ENCODE measurements at places on chromosomes 1 and 21. TPM values are rescaled to one million over a fixed set of nuclear protein-coding genes. Genes with fewer than 3 reads are reported as not detected.

LRRC39 gene
- not detected for total RNA-seq

NAV1 gene
- total RNA-seq = 17.7 TPM

SRRM1 gene
- total RNA-seq = 48.9 TPM

PCP4L1 gene
- total RNA-seq = 1.3 TPM

SNRNP40 gene
- 57.5 TPM for total RNA-seq

PLPPR4 gene
- not detected for total RNA-seq

MFAP2 gene
- 53.1 TPM for total RNA-seq

FHL3 gene
- total RNA-seq = 35.5 TPM

BCAN gene
- not detected for total RNA-seq

STYXL2 gene
- not detected for total RNA-seq

LCE1C gene
- not detected for total RNA-seq

CD84 gene
- not detected for total RNA-seq

LCE1B gene
- total RNA-seq = not detected

OR14A2 gene
- total RNA-seq = not detected

RGS2 gene
- total RNA-seq = 36.7 TPM

TSACC gene
- total RNA-seq = 2.4 TPM

NUDT4B gene
- 16.9 TPM for total RNA-seq

TMEM81 gene
- 1.9 TPM for total RNA-seq

MYCL gene
- total RNA-seq = 12.2 TPM

TMEM61 gene
- total RNA-seq = 0.85 TPM

SOX13 gene
- total RNA-seq = 14.2 TPM

RBP7 gene
- not detected for total RNA-seq

USP33 gene
- total RNA-seq = 28.1 TPM

TMEM82 gene
- total RNA-seq = not detected

CFAP107 gene
- total RNA-seq = not detected

KIAA1614 gene
- 0.21 TPM for total RNA-seq

A3GALT2 gene
- not detected for total RNA-seq

SPRR2G gene
- total RNA-seq = not detected

UCHL5 gene
- 26.2 TPM for total RNA-seq

FAM72D gene
- 2.0 TPM for total RNA-seq

ADORA3 gene
- total RNA-seq = not detected

STIL gene
- total RNA-seq = 5.4 TPM

CAMK1G gene
- total RNA-seq = not detected

CFHR5 gene
- total RNA-seq = not detected

GRIK3 gene
- not detected for total RNA-seq

UBE2U gene
- total RNA-seq = not detected

FHAD1 gene
- total RNA-seq = not detected

LCE1E gene
- 0.37 TPM for total RNA-seq

LYPD8 gene
- total RNA-seq = not detected

TACSTD2 gene
- total RNA-seq = 415 TPM
